Heart right ventricle (tissue), 16 donors: ENCODE measurements at places on chromosomes 4 and X. TPM values are rescaled to one million over a fixed set of nuclear protein-coding genes. Genes with fewer than 3 reads are reported as not detected.

The HSD17B13 gene
- polyA plus RNA-seq = 0.44 TPM

- DNase-seq = no peak
Observed at GRCh38 chrX:154981116-154981411, 41.5 kb downstream of the F8 start.

The RIPPLY1 gene
- not detected for polyA plus RNA-seq

The CASP3 gene
- polyA plus RNA-seq = 15.5 TPM
